ENCODE measurements at places on chromosomes 6 and 20. TPM values are rescaled to one million over a fixed set of nuclear protein-coding genes. Genes with fewer than 3 reads are reported as not detected.

DNA sequence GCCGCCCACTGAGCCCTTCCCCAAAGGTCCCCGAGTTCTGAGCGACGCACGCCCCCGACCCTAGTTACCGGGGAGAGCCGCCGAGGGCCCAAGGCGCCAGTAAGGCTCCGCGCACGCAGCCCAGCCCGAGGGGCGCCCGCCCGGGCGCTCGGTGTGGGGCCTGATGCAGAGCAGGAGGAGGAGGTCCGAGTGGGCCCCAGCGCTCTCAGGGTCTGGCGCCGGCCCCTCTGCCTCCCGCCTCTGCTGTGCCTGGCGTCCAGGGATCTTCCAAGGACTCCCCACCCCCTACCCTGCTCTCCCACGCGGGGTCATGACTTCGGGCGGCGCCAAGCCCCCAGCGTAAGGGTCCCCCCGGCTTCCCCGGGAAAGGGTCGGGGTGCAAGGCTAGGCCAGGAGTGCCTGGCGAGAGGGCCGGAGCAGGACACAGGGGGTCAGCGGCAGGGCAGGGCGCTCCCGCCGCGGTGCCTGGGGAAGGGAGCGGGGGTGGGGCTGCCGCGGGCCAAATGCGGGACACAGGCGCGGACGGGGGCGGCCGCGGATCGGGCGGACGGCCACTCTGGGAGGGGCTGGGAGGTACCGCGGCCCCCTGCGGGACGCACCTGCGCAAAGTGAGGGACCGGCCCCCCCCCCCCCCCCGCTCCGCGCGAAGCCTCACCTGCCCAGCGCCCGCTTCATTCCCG is 637 bp downstream of the ABHD12 start:
- peak; percentile 57 for DNase-seq

HRH3 gene
- not detected for total RNA-seq

DNA sequence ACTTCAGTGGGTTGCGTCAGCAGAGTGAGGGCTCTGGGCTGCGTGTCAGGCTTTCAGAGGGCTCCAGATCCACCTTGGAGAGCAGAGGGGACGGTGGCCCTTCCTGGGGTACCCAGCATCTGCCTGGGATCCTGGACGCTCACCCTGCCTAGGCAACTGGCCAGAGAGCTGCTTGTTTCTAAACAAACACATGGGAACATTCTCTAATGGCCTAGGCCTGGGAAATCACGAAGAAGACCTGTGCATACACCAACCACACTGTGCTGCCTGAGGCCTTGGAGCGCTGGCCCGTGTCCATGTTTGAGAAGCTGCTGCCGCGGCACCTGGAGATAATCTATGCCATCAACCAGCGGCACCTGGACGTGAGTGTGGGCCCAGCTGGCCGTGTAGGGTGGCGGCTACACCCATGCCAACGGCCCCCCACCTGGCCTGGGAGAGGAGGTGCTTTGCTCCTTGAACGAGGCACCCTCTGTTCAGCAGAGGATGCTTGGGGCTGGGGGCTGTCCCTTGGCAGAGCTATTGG is 32.2 kb downstream of the PYGB start:
- peak; percentile 87 for DNase-seq

- DNase-seq: no peak
Measured at GRCh38 chr6:114344971-114345275, 2.1 kb upstream of the HS3ST5 start.

GRCh38 chr6:125791151-125791819 is 525 bp downstream of the NCOA7 start:
- peak; percentile 39 for DNase-seq

DNA sequence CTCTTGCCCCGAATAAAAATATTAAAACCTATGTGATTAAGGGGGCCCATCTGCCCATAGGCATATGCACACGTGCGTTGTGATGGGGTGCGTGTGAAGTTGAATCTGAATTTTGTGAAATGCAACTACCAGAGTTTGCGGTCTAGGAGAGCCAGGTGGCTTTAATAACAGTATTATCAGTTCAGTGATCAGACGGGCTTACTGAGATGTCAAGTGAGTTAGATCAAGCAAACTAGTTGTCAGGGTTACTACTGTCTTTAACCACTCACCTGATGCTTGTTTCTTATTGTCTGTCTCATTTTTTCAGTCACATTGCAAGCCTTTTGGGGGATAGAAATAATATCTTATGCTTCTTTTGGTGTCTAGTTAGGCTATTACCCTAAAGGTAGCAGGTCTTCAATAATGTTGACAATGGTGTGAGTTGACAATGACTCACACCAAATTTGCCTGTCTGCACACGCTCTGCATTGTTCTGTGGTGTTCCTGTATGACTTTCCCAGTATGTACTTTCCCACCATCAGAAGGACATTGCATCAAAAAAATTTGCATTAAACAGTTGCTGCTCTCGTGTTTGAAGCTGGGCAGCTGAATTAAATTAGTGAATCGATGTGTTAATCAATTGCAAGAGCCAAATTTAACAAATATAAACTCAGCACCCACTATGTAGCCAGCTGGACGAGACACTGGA is 103.1 kb upstream of the NAA20 start:
- no peak for DNase-seq

PPP1R3G gene
- 1.6 TPM for total RNA-seq

DNA sequence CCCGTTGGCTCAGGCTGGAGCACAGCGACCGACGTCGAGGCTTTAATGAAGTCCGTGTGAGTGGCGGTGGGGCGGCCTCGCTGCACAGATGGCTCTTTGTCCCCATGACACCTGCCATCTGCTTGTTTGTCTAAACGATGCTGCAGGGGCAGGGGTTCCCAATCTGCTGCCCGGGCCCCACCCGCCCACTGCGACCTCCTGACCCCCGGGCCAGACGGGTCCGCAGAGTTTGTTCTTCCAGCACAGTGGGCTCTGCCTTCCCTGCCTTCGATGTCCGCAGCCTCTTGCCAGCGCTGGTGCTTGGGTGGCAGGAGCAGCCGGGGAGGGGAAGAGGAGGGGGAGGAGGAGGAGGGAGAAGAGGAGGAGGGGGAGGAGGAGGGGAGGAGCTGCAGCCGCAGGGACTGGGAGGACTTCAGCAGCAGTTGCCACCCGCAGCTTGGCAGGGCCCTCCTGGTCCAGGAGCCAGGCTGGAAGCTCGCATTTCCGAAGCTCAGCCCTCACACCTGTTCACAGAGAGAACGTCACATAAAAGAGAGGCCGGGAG is 210.0 kb downstream of the DLL1 start:
- no peak for DNase-seq

DNA sequence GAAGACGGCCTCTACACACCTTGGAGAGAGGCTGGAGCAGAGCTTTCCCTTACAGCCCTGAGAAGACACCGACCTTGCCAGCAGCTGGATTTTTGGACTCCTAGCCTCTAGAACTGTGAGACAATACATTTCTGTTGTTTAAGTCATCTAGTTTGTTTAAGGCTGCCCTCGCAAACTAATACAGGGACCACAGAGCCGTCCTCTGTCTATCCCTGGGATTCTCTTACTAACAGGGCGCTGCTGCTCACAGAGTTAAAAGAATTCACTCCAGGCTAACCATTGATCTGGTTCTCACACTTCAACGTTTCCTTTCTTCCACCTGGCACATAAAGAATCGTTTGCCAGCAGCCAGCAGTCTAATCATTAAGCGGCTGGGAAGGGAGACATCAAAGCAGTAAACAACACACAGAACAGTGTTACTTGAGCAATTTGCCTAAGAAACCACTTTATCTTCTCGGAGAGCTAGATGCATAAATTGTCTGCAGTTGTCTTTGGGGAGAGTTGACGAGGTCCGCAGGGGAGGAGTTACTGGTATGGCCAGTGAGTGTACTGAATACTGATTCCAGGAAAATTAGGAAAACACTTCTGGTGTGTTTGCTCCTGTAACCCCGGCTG is 103.5 kb upstream of the AKAP12 start:
- DNase-seq: no peak

GRCh38 chr6:26332074-26332387 is 33.0 kb upstream of the BTN3A2 start:
- no peak for DNase-seq

SLC22A16 gene
- total RNA-seq: not detected

GRCh38 chr6:22059126-22059525 is 237.7 kb downstream of the PRL start:
- DNase-seq: no peak

DNA sequence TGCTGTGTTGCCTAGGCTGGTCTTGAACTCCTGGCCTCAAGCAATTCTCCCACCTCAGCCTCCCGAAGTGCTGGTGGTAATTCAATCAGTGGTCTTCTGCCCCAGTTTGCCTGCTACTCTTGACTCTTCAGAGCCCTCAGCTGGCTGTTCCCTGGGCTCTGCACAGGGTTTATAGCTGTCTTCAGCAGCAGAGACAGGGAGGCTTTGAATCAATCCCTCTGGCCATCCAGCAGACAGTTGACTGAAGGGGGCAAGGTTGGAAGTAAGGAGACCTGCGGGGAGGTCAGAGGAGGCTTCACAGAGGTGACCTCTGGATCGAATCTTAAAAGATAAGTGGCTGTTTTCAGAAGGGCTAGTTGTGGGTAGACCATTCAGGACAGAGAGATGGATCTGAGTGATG is 26.0 kb upstream of the KIF3B start:
- no peak for DNase-seq

TNFAIP3 gene
- total RNA-seq: 7.0 TPM

RAD21L1 gene
- total RNA-seq: not detected

SLC13A3 gene
- 1.9 TPM for total RNA-seq

Measured in thyroid gland (tissue), 4 donors.